ENCODE measurements at places on chromosomes 12 and 14.
A peak's percentile ranks its signal among the peaks of the same experiment; 100 is the strongest.

DNA sequence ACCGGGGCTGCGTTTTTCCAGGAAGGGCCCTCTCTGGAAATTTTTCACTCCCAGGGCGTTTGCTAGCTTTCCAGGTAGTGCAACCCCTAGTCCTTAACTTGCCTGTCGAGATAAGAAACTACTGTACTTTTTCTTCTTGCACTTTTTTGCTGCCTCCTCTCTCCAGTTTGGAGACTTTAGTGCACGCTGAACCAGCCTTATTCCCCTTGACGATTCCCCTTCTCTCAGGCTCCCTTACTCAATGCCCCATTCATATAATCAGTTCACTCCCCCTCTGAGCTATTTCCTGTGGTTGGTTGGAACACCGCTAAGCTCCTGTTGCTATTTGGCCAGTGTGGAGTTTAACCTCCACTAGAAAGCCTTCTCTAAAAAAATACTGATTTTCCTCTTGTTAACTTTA is 682 bp downstream of the CREBL2 start:
- no peak for DNase-seq

- no peak for DNase-seq
Measured at GRCh38 chr12:113103756-113104450, 31.7 kb downstream of the RASAL1 start.

DNA sequence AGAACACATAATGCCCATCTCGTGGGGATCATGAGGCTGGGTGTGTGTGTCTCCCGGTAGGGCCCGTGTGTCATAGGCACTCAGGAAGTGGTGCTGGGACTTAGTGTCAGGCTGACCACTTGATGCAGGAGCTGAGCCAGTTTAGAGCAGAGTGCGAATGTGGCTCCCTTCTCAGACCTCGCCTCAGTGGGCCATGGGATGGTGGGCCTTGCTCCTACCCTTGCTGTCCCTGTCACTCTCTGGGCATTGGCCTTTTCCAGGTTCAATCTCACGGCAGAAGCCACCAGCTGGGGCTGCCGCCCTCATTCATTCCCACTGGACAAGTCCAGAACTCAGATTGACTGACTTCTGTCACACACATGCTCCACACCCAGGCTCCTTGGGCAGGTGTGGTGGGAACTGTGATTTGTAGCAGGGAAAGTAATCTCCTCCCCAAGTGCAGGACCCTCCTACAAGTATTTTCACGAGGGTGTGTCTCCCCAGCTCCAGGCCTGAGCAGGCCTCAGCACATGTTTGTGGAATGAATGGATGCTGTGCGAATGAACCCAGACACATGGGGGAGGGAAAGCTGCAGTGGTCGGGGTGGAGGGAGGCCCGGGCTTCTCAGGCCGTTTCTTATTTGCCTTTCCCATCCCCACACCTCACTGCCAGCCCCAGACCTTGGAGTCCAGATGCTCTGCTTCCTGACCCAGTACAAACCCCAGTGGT is 54.9 kb downstream of the BEGAIN start:
- DNase-seq: no peak

DNA sequence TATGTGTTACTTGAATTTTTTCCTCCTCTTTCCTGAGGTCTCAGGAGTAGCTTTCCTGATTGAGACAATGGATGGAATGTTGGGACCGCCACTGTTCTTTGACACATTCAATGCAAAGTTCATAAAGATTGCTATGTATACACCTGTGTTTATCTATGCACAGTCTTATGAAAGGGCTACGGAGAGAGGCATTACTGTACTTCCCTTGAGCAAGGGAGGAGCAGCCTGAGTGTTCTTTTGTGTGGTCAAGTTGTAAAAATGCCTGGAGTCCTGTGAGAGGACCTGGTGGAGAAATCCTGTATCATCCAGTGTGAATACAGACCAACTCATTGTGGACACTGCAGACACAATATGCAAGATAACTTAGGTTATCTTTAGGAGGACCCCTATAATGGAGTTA is 1.2 kb downstream of the SRGAP1 start:
- DNase-seq: no peak

DNA sequence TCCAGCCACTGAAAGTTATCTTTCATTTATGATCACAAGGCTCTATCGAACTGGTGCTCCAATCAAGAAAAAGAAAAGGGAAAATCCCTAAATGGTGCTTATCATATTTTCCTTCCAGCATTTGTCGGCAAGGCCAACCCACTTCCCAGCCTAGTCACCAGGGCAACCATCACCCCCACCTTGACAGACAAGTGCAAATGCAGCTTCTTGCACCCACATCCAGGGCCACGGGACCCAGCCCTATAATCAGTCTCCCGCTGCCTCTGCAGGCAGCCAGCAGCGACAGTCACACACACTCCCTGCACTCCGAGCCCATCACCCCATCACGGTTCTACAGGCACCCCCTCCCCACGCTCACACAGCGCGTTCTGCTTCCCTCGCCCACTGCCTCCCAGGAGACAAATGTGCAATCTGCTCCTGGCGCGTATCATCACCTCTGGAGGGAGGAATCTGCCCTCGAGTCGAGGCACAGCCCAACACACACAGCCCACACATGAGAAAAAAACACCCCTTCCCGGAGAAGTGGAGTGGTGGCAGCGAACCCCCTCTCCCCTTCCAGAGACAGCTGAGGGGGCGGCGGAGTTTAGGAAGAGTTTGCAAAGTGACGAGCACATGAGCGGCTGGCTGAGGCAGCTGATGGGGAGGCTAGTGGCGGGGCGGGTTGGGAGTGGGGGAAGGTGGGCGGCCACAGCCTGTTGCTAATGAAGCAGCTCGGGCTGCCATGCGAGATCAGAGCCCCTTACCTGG is 9.3 kb upstream of the PPP4R4 start:
- DNase-seq: no peak

- peak; percentile 81 for DNase-seq
Measured at GRCh38 chr12:121352682-121353018, 439 bp upstream of the ANAPC5 start.

DNA sequence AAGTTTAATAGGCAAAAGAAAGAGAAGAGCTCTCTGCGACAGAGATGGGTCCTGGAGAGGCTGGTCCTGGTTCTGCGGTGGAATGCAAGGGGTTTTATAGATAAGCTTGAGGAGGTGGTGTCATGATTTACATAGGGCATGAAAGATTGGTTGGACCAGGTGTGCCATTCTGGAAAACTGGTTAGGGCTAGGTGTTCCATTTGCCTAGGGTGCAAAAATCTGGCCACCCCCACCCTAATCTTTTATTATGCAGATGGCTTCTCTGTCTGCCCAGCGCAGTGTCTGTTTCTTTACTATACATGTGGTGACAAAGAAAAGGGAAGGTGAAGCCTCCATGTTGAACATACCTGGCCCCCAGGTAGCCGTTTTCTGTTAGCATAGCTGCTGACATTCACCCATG is 65.4 kb downstream of the ERC1 start:
- DNase-seq: no peak

DNA sequence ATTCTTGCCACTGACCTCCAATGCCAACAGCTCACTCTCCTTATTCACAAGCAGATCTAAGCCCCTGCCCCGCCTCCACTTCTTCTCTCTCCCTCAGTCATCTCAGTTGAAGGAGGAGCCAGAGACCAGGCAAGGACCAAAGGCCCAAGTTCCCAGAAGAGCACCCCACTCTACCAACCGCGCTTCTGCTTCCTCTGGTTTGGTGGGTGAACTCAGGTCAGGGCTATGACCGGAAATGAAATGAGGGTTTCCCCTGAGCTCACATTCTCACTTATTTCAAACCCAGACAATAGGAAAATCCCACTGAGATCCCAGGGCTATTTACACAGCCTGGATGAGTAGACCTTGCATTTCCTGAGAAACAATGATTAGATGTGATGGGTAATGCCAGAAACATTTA is 9.9 kb downstream of the DPF3 start:
- DNase-seq: no peak

GRCh38 chr14:80930836-80931389 is 10.6 kb downstream of the CEP128 start:
- no peak for DNase-seq

DNA sequence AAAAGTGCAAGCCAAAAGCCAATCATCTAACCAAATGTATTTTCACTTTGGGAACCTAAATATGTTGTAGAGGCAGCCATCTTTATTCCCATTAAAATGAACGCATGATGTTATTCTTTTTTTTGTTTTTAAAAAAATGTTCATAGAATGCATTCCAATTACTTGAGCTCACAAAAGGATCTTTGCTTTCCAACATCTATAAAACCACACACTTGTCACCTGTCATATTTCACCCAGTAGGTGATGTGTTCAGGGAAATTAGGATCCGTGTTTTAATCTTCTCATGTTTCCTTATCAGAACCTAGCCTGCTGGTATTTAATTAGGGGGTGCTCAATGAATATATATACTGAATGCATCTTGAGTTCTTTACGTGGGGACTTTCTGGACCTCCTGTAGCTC is 13.6 kb downstream of the TTC8 start:
- DNase-seq: no peak

GRCh38 chr12:45726603-45727300 is 2.8 kb upstream of the ARID2 start:
- DNase-seq: no peak

DNA sequence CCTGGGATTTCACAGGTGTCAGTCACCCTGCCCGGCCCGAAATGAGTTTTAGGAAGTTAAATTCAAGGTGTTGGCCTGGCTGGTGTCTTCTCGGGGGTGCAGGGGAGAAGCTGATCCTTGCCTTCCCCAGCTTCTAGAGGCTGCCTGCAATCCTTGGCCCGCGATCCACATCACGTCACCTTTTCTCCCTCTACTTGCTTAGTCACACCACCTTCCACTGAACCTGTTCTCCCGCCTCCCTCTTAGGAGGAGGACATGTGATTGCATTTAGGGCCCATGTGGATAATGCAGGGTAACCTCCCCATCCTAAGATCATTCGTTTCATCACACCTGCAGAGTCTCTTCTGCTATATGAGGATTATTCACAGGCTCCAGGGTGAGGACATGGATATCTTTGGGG is 25.4 kb upstream of the ATXN2 start:
- DNase-seq: no peak

DNA sequence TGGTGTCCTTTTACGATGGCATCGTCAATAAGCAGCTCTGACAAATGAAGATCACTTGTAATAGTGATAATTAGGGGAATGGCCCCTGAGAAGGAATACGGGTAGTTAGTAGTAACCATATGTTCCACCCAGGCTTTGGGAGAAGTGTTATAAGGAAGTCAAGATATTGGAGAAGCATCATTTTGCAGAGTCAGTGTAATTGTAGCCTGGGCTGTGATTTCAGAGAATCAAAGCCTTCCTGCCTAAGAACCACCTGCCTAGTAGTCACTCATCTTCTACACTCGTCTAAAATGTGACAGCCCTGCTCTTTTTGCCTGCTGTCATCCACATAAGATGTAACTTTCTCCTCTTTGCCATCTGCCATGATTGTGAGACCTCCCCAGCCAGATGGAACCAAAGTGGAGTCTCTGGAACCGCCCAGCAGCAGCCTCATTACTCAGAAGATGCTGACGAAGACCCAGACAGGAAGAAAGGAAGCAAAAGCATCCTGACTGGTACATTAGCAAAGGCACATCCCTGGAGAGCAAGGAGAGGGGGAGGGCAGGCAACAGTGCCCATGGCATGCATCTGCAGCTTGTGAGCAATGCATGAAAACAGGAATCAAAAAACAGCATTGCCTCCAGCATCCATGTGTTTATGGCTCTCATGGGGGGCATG is 12.6 kb upstream of the EDDM3A start:
- no peak for DNase-seq

- no peak for DNase-seq
Measured at GRCh38 chr14:93951635-93952540, 24.5 kb downstream of the ASB2 start.

DNA sequence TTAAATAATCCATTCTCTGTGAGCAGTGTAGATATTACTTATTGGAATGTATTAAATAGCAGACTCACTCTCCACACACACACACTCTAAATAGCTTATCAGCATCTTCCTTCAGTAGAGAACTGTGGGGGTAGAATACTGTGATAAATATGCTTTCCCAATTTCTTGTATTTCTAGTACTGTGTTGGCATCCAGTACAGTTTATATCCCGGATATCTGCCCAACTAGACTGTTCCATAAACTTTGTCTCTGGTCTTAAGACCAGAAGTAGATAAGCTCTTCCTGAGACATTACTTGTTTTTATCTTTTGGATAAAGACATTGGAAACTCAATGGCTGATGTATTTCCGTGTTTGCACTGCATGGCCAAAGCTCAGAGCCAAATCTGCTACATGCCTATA is 136.2 kb upstream of the PDZRN4 start:
- DNase-seq: no peak

GRCh38 chr14:105879503-105879866 is 353.1 kb downstream of the TMEM121 start:
- no peak for DNase-seq

DNA sequence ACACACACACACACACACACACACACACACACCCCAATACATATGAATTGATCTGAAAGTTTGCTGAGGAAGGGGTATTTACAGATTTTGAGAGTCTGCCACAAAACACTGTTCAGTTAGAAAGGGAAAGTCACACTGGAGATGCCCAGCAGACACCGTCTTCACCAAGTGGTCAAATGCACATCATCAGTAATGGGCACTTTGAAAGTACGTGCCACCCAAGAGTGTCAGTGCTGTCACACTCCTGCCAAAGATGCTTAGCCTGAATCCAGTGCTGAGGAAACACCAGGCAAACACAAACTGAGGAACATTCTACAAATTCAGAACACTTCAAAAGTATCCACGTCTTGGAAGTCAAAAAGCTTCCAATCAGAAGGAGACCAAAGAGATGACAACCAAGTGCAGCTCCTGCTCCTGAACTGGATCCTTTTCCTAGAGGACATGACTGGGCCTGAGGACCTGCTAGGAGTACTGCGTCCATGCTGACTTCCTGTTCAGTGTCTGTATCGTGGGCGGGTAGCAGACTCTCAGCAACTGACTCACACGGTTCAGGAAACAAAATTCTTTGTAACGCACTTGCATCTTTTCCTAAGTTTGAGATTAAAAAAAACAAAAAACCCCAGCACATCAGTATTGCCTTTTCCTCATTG is 18.6 kb downstream of the PSMC1 start:
- no peak for DNase-seq

DNA sequence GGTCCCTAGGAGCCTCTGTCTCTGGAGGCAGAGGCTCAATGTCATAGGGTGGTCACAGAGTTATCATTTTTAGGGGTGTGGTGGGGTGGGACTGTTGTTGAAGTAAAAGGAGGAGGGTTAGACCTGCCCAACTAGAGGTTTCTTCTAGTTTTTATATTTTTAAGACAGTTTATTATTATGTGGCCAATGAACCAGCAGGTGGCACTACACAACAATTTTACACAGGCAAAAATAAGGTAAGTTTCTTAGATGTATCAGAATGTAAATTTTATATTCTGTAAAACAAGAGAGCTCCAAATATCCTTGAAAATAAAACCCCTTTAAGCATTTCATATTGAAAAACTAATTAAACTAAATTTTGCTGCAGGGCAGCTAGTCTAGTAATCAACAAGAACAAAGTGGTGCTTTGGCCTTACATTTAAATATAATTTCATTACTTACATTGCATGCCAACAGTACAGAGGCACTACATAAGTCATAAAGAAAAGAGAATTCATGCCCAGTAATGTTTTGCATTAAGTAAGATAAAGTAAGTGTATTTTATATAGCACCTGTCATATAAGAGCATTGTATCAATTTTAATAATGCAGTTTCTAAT is 22.2 kb upstream of the OVCH1 start:
- peak; percentile 2 for DNase-seq

All from NCI-H446 treated with DMSO at 0.1 percent for 48 hours (cell line).